Stimulated activated CD8-positive, alpha-beta memory T cell treated with anti-CD3 and anti-CD28 coated beads, Interleukin-15, amount 100 ng/mL, for 4 hours (primary cell): ENCODE measurements at places on chromosomes 2 and 18.

- no peak for DNase-seq
These were observed 312.9 kb downstream of the PRKCE start for GRCh38 chr2:45964223-45964841.

DNA sequence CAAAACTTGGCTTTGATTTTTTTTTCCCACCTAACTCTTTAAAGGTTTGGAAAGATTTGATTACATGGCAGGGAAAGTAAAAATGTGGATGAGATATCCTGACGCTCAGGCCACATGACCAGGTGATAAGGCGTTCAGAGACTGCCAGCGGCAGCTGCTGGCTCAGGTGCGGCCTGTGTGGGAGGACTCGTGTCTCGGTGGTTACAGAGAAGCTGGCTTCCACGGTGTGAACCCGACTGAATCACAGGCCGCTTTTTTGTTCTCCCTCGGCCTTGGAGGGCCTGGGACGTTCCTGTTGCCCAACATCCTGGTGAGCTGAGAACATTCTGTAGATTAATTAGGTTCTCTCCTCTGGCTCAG is 124.2 kb upstream of the ZNF516 start:
- DNase-seq, result no peak

DNA sequence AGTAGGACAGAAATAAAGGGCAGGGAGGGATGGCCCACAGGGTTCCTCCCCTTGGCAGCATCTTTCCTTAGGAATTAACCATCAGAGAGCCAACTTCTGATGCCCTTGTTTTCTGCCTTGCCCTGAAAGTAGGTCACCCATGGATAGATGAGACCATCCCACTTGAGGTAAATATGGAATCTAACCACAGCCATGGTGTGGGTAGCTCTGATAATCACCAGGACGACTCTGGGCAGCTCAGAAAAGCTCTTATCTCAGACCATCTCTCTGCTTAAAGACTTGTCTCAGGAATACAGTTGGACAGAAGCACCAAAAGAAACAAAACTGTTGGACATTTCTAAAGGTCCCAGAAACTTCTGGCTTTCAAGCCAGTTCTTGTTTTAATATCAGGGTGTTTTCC is 101.4 kb upstream of the CELF4 start:
- DNase-seq, result no peak

DNA sequence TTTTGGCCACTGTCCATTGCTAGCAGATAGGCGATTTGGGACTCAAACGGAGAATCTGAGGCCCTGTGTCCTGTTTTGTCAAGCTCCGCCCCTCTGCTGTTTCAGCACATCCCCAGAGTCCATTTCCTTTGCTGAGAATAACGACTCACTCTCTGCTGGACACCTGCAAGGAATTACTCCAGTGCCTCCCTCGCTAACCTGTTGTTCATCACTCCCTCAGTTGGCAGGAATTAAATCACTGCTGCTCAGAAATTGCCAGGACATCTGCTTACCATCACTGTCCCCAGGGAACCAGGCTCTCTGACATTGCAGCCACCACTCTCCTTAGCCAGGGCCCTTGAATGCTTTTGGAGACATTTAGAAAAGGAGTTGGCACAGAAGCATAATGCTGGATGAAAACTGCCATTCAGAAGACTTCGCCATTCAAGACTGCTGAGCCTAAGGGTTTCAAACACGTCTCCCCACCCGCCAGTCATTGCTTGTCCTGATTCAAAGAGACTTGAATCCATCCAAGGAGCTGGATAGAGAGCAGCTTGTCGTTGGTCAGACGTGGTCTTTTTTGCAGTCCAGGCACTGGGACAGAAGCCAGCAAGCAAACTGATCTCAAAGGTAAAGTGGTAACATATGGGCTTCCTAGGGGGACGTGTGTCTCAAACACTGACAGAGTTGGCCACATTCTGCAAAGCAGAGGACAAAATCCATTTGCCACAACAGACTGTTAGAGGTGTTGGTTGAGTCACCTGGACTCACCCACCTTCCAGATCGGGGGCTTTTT is 155.3 kb downstream of the UXS1 start:
- DNase-seq, result no peak

DNA sequence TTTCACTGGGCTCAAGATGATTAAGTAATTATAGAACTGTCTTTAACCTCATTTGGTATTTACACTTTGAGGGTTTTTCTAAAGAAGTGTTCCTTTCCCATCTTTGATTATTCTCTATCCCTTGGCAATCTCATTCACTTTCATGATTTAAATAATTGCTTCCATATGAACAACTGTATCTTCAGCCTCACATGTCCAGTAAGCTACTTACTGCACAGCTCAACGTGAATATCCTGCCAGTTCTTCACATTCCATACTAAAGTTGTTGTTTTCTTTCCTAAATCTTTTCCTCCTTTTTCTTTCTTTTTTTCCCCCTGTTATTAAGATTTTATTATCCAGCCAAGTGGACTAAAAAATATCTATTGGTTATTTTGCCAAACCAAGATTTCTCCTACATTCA is 37.7 kb downstream of the ZC3H15 start:
- no peak for DNase-seq

DNA sequence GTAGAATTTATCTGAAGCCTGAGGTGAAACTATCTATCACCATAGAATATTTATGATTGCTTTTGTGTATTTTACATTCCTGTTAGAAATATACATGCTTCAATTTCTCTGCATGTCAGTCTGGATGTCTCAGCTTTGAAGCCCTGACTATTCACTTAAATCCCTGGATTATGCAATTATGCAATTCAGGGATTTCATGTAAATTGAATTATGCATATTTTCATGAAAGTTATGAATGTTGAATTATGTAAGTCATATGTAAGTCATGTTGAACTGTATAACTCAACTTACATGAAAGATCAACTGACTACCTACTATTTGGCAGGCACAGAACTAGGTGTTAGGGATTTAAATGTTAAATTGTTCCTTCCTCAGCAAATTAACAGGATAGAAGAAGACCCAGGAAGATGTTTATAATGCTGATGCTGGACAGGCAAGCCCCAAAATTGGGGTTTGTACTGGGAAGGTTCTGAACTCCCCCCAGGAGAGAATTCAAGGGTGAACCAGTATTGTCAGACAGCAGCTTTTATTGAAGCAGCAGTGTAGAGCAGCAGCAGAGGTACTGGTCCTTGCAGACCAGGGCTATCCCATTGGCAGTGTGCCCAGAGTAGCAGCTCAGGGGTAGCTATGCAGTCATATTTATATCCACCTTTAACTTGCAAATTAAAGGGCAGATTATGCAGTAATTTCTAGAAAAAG is 236.5 kb downstream of the ZNF804A start:
- DNase-seq, result no peak

DNA sequence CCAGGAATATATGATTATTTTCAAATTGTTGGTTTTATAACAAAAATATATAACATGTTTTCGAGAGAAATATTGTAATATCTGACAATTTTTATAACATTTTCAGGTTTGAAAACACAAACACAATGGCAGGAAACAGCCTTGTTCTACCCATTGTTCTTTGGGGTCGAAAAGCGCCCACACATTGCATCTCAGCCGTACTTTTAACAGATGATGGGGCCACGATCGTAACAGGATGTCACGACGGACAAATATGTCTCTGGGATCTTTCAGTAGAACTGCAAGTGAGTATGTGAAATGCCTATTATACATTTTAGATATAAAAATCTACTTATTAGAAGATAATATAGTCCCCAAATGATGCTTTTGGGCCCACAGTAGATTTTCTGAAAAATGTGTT is 21.2 kb downstream of the WDR7 start:
- DNase-seq, result no peak

DNA sequence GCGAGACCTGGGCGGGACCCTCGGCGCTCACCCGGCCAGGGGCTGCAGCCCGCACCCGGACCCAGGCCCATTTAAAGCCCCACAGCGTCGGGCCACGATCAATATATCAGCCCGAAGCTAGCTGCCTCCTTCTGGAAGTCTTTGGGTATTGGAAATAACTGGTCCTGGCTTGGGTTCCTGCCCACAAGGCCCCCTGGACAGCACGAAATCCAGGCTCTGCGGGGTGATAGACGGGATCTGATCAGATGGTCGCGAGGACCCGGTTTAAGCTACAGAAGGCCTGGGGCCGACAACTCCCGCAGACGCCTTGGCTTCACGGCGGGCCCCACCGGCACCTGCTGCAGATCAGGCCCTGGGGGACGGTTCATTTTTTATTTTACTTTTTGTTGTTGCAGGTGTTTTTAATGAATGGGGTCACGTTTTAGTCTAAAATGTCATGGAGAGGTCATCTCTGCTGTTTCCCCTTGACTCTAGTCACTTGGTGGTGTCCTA is 362 bp upstream of the PSTPIP2 start:
- DNase-seq, result no peak

DNA sequence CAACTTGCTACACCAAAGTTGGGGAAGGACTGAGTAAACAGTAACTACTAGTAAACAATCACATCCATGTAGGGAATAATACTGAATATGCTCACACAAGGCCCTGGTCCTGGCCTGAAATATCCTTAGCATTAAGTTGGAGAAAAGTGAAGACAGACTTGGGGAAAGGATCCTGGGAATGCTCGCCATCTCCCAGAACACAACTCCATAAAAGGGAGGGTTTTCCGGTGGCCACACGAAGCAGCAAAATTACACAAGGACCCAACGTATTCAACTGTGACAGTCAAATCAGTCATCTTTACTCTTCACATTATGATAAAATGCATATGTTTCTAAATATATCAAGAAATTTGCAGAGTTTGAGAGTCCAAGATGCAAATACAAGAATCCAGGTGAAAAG is 7.3 kb downstream of the NEMP2 start:
- DNase-seq, result no peak

DNA sequence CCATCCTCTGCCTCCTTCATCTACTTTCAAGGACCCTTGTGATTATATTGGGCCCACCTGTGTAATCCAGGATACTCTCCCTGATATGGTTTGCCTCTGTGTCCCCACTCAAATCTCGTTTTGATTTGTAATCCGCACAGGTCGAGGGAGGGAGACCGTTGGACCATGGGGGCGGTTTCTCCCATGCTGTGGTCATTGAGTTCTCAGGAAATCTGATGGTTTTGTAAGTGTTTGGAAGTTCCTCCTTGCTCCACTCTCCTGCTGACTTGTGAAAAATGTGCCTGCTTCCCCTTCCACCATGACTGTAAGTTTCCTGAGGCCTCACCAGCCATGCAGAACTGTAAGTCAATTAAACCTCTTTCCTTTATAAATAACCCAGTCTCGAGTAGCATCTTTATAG is 42.0 kb upstream of the EML6 start:
- no peak for DNase-seq

- DNase-seq, result no peak
These were observed 25.3 kb downstream of the SLC16A14 start for GRCh38 chr2:230043461-230043860.

DNA sequence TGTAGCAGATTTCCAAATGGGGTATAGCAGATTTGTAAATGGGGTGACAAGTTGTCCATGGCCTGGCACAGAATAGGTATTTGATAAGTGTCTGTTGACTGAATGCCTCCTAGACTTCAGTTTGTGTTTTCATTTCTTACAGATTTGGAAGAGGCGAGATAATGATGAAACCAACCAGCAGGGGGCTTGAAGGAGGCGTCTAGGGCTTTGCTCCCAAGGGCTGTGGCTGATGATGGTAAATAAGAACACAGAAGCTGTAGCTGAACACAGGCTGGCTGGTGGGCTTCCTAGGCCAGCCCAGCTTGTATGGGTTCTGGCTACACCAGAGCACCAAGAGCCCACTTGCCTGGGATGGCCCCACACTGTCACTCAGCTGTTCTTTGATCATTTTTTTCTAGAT is 19.4 kb downstream of the SFTPB start:
- DNase-seq, result no peak
